HCT116 (cell line): ENCODE measurements at places on chromosomes 4 and X. TPM values are rescaled to one million over a fixed set of nuclear protein-coding genes. Genes with fewer than 3 reads are reported as not detected.
A peak's percentile ranks its signal among the peaks of the same experiment; 100 is the strongest.

The PARM1 gene
- 11.7 TPM for total RNA-seq

The SSX2 gene
- not detected for total RNA-seq

The TGIF2LX gene
- total RNA-seq, result not detected

The FRAS1 gene
- 33.5 TPM for total RNA-seq

DNA sequence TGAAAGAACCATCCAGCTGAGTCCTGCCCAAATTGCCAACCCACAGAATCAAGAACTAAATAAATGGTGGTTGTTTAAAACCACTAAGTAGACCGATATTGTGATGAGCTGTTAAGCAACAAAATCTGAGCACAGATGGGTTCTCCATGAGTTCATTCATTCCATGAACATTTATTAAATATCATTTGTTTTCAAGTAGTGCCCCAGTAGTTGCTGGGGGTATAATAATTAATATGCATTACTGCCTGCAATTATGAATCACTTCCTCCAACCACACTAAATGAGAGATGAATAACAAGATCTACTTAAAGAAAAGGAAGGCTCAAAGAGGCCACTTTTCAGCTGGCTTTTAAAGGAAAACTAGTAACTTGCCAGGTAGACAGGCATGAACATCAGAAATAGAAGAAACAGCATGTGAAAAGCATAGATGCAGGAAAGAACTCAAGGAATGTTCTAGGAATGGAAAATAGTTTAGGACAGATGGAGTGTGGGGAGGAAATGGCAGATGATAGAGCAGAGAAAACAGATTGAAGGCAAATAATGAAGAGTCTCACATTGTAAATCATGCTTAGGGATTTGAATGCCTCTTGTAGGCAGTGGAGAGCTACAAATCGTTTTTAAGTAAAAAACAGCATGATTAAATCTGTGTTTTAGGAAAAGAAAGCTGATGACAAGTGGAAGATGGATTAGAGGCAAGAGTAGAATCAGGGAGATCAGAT lies 641.7 kb upstream of the DIPK2B start:
- DNase-seq, result no peak
- H3K36me3 ChIP-seq, result peaks cover 47% of the 10 kb centered on the region; the same call in 1 of the 2 replicates
- H3K4me3 ChIP-seq, result no peak overlapping the region
- H3K27me3 ChIP-seq, result no peaks in the 10 kb centered on the region
- peaks cover 30% of the 10 kb centered on the region for H3K4me1 ChIP-seq
- peak overlapping the region; percentile 40; the same call in 1 of the 2 replicates for H3K27ac ChIP-seq

- H3K27me3 ChIP-seq, result peaks cover 4% of the 10 kb centered on the region; the same call in 1 of the 2 replicates
- H3K4me1 ChIP-seq, result 0 out of 2 replicates have a peak, but pooled peaks cover 9% of the 10 kb centered on the region
- no peaks in the 10 kb centered on the region for H3K36me3 ChIP-seq
- no peak overlapping the region for H3K4me3 ChIP-seq
- no peak for DNase-seq
Observed at GRCh38 chr4:38948551-38948950, 80.9 kb downstream of the FAM114A1 start.

DNA sequence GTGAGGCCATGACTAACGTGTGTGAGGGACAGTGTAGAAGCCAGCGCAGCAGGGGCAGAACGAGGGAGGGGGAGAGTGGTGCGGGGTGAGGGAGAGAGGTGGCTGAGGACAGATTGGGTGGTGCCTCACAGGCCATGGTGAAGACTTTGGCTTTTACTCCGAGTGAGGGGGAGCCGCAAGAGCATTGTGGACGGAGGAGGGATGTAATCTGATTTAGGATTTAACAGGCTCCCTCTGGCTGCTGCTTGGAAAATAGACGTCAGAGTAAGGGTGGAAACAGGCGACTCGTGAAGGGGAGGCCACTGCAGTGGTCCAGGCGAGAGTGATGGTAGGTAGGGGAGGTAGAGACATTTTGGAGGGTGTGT lies 13.0 kb downstream of the PPP1R3F start:
- peak; percentile 13 for DNase-seq
- no peak overlapping the region for H3K27ac ChIP-seq
- no peak overlapping the region for H3K4me3 ChIP-seq
- peaks cover 4% of the 10 kb centered on the region; the same call in 1 of the 2 replicates for H3K4me1 ChIP-seq
- no peaks in the 10 kb centered on the region for H3K36me3 ChIP-seq
- no peaks in the 10 kb centered on the region for H3K27me3 ChIP-seq

- H3K36me3 ChIP-seq, result no peaks in the 10 kb centered on the region; the same call in 1 of the 2 replicates
- no peaks in the 10 kb centered on the region for H3K4me1 ChIP-seq
- no peak overlapping the region for H3K27ac ChIP-seq
Observed at GRCh38 chrX:129545408-129545807, 5.3 kb downstream of the OCRL start.

DNA sequence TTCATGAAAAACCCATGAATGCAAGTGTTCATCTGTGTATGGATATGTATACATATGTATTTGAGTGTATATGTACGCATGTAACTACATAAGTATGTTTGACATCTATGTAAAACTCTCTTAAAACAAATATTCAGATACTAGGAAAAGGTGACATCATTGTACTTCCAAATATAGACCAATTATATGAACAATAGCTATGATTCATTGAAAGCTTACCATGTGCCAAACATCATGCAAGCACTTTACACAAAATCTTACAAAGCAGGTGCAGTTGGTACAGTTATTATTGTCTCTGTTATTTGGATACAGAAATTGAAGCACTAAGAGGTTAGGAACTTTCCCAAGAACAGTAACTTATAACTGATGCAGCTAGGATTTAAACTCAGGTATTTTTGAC lies 21.4 kb downstream of the MAGEB17 start:
- peaks cover 43% of the 10 kb centered on the region for H3K4me1 ChIP-seq
- no peak for DNase-seq
- H3K27me3 ChIP-seq, result no peaks in the 10 kb centered on the region
- H3K36me3 ChIP-seq, result no peaks in the 10 kb centered on the region

GRCh38 chr4:175530655-175531054 lies 281.4 kb downstream of the GPM6A start:
- no peak overlapping the region for H3K27ac ChIP-seq
- H3K36me3 ChIP-seq, result no peaks in the 10 kb centered on the region
- no peaks in the 10 kb centered on the region for H3K27me3 ChIP-seq

DNA sequence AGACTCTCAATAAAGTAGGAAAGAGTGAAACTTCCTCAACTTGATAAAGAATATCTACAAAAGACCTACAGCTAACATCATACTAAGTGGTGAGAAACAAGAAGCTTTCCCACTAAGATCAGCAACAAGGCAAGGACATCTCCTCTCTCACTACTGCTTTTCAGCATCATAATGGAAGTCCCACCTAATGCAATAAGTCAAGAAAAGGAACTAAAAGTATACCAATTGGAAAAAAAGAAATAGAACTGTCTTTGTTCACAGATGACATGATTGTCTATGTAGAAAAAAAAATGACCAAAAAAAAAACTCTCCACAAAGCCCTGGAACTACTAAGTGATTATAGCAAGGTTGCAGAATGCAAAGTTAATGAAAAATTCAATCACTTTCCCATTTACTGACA lies 25.1 kb upstream of the SH3RF1 start:
- H3K4me1 ChIP-seq, result no peaks in the 10 kb centered on the region
- no peak overlapping the region for H3K4me3 ChIP-seq
- H3K27me3 ChIP-seq, result no peaks in the 10 kb centered on the region
- DNase-seq, result no peak

- H3K36me3 ChIP-seq, result no peaks in the 10 kb centered on the region
- no peak overlapping the region for H3K4me3 ChIP-seq
- no peak for DNase-seq
Observed at GRCh38 chr4:68378226-68378625, 28.3 kb upstream of the YTHDC1 start.

GRCh38 chrX:69357317-69357716 lies 146.8 kb upstream of the NALF2 start:
- no peaks in the 10 kb centered on the region for H3K36me3 ChIP-seq
- H3K4me1 ChIP-seq, result peaks cover 2% of the 10 kb centered on the region; the same call in 1 of the 2 replicates
- DNase-seq, result no peak
- no peaks in the 10 kb centered on the region for H3K27me3 ChIP-seq
- no peak overlapping the region for H3K27ac ChIP-seq
